ENCODE measurements at places on chromosomes 6 and 20.
A peak's percentile ranks its signal among the peaks of the same experiment; 100 is the strongest.

GRCh38 chr6:99002831-99003230 is 55.1 kb upstream of the FBXL4 start:
- DNase-seq = no peak

- no peak for DNase-seq
These were observed 6.7 kb upstream of the BPIFB6 start for GRCh38 chr20:33024609-33025317.

GRCh38 chr6:88855541-88856147 is 107.8 kb downstream of the RNGTT start:
- no peak for DNase-seq

DNA sequence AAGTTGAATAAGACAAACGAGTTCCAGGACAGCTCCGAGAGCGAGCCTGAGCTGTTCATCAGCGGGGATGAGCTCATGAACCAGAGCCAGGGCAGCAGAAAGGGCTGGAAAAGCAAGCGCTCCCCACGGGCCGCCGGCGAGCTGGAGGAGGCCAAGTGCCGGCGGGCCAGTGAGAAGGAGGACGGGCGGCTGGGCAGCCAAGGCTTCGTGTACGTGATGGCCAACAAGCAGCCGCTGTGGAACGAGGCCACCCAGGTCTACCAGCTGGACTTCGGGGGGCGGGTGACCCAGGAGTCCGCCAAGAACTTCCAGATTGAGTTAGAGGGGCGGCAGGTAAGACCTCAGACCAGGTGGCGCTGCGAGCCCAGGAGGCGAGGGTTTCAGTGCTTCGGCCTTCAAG is 56.0 kb upstream of the TMEM181 start:
- no peak for DNase-seq

GRCh38 chr20:16292226-16292880 is 280.9 kb downstream of the KIF16B start:
- no peak for DNase-seq

- no peak for DNase-seq
These were observed 7.2 kb downstream of the GCNT2 start for GRCh38 chr6:10528158-10528981.

DNA sequence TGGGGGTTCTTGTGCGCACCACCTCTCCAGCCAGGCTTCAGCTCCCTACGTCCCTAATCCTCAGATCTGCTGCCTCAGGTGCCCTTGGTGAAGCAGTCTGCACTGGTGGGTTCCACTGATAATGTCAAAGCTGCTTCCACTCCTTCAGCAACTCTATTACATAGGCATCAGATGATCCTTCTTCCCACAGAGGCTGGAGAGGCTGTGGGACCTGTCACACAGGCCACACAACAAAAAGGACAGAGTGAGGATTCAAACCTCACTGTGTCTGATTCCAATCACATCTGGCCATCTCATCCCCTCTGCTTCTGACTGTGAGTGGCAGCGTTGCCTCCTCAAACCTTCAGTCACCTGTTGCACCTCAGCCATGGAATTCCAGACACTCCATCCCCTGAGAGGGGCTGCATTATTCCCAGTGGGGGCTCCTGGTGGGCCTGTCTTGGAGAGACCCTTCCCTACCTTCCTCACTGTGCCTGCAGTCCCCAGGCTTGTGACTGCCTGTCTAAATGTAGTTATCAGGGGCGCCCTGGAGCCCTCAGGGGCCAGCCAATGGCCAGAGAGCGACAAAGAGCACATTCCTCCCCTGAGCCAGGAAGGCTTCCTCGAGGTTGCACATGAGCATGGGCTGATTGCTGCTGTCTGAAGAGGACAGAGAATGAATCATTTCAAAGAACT is 211.4 kb upstream of the ECI2 start:
- DNase-seq = no peak

GRCh38 chr6:17653198-17653882 is 53.2 kb downstream of the FAM8A1 start:
- DNase-seq = no peak

GRCh38 chr6:31332637-31333602 is 24.1 kb downstream of the HLA-B start:
- DNase-seq = no peak

DNA sequence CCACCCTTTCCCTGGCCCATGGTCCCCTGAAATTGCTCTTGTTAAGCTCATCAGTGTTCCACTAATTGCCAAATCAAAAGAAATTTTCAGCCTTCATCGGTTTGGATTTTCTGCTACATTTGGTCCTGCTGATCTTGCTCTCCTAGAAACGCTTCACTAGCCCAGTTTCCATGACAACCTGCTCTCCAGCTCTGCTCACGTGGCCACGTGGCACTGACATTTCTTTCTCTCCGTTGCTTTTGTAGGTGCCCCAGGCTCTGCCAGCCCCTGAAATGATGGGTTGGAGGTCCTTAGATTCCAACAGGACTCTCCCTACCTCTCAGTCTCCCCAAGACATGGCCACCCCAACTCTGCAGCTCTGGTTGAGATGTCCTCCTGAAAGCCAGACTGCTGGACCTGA is 45.8 kb upstream of the NNAT start:
- DNase-seq = no peak

- no peak for DNase-seq
These were observed 87.5 kb downstream of the SYNJ2 start for GRCh38 chr6:158068893-158069799.

- DNase-seq = no peak
These were observed 14.8 kb upstream of the TREM2 start for GRCh38 chr6:41177695-41178094.

- DNase-seq = no peak
These were observed 96.9 kb downstream of the MTHFD1L start for GRCh38 chr6:150962436-150962835.

DNA sequence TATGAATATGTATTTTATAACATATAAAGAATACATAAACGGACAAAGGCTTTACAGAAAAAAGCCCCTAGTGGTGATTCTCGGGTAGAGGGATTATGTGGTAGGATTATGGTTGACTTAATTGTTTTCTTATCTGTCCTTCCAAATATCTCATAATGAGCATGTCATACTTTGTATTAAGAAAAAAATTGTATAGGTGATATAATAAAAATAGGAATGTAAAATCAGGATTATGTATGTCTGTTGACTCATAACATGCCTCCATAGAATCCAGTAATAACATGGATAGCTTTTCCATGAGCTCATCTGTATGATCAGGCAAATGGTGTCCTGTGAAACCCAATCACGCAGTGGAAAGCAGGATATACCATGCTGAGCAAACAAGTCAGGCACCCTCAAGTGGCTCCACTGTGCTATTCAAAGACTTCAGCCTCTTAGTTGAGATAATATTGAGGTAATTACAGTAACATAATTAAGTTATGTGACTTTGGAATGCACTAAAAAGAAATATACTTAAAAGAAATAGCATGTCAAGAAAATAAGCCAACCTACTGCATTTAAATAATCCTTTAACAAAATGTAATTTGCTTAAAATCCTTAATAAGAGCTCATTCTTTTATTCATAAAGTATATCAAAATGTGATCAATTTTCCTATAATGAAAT is 39.6 kb upstream of the PRELID3B start:
- no peak for DNase-seq

GRCh38 chr20:48015141-48015910 is 230.0 kb upstream of the SULF2 start:
- DNase-seq = no peak

DNA sequence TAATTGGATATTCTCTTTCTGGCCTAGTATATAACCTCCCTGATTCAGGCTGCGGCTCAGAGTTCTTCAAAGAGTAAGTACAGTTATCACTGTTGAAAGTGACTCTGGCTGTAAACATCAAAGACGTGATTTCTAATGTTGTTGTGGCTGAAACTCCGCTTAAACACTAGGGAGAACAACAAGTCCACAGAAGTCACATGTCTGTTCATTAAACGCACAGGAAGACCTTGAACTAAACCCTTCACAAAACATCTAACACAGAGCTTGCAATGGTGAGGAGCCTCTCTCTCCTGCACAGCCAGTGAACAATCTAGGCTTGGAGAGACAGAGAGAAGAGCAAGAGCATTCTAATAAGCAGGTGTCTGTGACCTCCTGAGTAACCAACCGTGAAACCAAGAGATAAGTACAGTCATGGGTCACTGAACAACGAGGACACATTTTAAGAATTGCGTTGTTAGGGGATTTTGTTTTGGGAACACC is 249.3 kb downstream of the PRKN start:
- no peak for DNase-seq

GRCh38 chr6:107344981-107345380 is 114.4 kb downstream of the PDSS2 start:
- no peak for DNase-seq

- DNase-seq = peak; percentile 25
These were observed 95.5 kb downstream of the EYA2 start for GRCh38 chr20:46990017-46990595.

GRCh38 chr6:54655162-54655561 is 191.4 kb upstream of the FAM83B start:
- no peak for DNase-seq

DNA sequence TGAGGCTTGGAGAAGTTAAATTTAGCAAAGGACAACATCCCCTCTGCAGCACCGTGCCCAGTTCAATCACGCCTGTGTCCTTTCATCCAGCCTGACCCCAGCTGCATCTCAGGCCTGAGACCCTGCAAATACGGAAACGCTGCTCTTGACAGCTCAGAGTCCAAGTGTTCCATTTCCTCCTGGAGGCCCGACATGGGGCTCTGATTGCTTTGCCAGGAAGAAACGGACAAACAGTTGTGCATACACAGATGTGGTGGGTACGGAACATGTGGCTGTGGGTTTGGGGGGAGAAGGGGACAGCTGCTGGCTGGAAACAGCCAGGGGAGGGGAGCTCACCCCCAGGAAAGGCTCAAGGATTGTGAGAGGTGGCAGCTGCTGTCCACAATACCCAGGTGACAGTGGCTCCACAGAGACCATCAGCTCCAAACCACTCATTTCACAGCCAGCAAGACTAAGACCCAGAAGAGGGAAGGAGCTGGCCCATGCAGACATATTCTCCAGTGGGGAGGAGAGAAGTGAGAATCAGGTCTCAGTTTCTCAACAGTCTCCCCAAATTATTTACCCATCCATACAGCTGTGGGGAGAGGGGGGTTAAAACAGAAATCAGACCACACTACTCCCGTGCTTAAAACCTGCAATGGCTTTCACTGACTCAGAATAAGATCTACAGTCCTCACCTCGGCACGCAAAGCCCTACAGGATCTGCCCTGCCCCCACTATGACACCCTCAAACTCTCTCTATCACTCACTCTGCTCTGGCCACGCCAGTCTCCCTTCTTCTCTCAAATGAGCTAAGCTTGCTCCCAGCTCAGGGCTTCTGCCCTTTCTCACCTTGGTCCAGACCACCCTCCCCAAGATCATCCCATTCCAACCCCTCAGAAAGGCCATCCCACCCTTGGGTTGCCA is 89.1 kb downstream of the PREX1 start:
- DNase-seq = peak; percentile 66

GRCh38 chr6:168838037-168838399 is 397.0 kb downstream of the SMOC2 start:
- DNase-seq = no peak

DNA sequence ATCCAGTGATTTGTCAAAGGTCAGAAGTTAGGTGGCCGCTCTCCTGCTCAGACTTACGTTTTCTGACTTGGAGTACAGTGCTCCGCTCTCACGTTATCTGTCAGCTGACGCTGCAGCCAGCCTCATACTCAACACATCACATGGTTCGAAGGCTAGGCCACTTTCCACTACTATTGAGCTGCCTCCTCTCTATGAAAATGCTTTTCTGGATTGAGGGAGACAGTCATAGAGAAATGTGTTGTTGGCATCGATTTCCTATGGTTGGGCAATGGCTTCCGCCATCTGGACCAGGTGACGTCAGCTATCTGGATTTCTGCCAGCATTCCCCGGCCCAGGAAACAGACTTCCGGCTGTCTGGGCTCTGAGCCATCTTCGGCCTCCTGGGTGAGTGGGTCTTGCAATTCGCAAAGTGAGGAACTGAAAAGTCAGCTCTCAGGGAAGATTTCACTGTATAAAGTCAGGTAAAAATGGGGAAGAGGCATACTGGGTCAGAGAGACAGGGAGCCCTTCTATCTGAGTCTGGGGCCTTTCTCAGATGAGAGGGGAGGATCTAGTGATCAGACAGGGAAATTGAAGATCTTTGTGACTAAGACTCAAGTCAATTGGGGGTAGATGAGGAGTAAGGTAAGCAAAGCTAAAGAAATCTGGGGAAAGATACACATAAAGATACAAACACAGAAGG is 37.5 kb upstream of the IER3 start:
- DNase-seq = no peak

GRCh38 chr20:22818636-22819035 is 216.5 kb upstream of the SSTR4 start:
- no peak for DNase-seq

GRCh38 chr20:43724383-43724782 is 2.4 kb downstream of the GTSF1L start:
- no peak for DNase-seq

DNA sequence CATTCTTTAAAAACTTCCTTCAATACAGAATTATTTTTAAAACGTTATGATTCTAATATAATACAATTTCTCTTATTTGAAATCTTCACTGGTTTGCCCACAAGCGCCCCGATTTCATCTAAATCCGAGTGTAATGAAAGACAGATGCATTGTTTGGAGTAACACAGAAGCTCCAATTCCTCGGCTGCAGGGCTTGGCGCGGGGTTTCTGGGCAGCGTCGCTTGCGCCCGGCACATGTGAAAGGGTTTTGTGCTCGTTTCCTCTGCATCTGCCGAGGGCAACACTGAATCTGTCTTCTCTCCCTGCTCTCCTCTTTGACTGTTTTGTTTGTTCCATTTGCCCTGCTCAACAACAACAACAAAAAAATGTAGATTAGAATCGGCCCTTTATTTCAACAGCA is 248.6 kb upstream of the QKI start:
- DNase-seq = no peak

GRCh38 chr20:8152183-8152582 is 20.1 kb downstream of the PLCB1 start:
- no peak for DNase-seq

DNA sequence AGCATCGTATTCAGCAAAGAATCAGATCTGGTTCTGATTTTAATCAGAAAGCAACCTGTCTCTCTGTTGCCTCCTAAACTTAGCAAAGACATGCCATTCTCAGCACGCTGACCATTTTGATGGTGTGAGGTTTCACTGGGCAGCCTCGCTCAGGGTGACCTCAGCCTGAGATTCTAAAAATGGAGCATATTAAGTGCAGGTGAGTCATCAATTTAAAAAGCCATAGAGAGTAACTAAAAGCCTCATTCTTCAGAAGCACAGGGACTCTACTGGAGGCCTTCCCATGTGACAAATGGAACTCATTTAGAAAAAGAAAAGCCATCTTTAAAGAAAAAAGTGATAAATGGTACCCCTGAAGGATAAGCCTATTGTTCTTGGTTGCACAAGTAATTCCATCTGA is 91.3 kb downstream of the FILIP1 start:
- DNase-seq = no peak

DNA sequence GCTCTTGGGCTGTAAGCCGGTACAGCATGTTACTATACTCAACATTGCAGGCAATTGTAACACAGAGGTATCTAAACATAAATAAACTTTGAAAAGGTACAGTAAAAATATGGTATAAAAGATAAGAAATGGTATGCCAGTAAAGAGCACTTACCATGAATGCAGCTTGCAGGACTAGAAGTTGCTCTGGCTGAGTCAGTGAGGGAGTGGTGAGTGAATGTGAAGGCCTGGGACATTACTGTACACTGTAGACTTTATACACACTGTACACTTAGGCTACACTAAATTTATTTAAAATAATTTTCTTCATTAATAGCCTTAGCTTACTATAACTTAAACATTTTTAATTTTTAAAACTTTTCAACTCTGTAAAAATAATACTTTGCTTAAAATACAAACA is 37.8 kb upstream of the ANKEF1 start:
- no peak for DNase-seq
